ENCODE measurements at places on chromosomes 4 and X. TPM values are rescaled to one million over a fixed set of nuclear protein-coding genes. Genes with fewer than 3 reads are reported as not detected.
A peak's percentile ranks its signal among the peaks of the same experiment; 100 is the strongest.

DNA sequence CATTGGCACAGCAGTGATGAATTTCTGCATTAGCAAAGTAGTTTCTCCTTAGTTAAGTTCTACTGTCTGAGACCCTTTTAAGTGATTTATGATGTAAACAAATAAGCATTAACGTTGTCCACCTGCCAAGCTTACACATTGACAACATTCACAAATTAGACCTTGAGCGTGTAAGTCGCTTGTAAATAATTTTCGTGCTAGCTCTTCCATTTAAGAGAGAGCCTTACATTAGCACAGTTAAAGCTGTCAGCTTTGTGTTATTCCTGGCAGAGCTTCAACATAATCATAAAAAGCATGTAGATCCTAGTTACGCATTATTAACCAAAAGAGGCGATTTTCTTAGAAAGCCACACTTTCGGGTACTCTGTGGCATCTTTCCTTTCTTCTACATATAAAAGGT, 127.7 kb downstream of the DCTD start:
- H3K4me3 ChIP-seq, result no peak overlapping the region
- no peak overlapping the region for H3K27ac ChIP-seq
- H3K4me1 ChIP-seq, result no peaks in the 10 kb centered on the region
- DNase-seq, result no peak
- H3K27me3 ChIP-seq, result no peaks in the 10 kb centered on the region

GRCh38 chr4:7352486-7352885, 82.2 kb downstream of the PSAPL1 start:
- no peaks in the 10 kb centered on the region for H3K4me1 ChIP-seq
- no peak for DNase-seq
- H3K27ac ChIP-seq, result no peak overlapping the region
- H3K36me3 ChIP-seq, result no peaks in the 10 kb centered on the region
- no peak overlapping the region for H3K4me3 ChIP-seq

GRCh38 chr4:173475751-173476150, 54.3 kb downstream of the HAND2 start:
- H3K27me3 ChIP-seq, result no peaks in the 10 kb centered on the region
- H3K4me1 ChIP-seq, result no peaks in the 10 kb centered on the region
- H3K4me3 ChIP-seq, result no peak overlapping the region

- H3K4me3 ChIP-seq, result no peak overlapping the region
- DNase-seq, result no peak
- H3K27me3 ChIP-seq, result no peaks in the 10 kb centered on the region
- H3K4me1 ChIP-seq, result no peaks in the 10 kb centered on the region
- H3K27ac ChIP-seq, result no peak overlapping the region
Measured at GRCh38 chrX:17292111-17292527, 82.9 kb upstream of the NHS start.

DNA sequence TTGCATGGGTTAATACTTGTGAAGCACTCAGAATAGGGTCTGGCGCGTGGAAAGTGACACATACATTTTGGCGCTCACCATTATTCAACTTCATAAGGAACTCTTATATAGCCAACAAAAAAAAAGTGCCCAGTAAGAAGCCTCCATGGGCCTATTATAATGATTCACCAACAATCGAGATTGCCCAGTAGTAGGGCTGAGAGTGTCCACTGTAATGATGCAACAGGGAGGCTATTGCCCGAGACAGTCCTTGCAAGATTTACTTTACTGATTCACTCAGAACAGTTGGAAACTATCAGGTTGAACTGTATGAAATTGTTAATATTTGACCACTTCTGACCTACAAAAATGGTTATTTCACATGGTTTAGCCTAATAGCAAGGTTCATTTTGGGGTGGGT, 86.0 kb downstream of the PJA1 start:
- no peaks in the 10 kb centered on the region for H3K36me3 ChIP-seq
- H3K4me3 ChIP-seq, result no peak overlapping the region
- no peaks in the 10 kb centered on the region for H3K27me3 ChIP-seq
- H3K27ac ChIP-seq, result no peak overlapping the region

GRCh38 chr4:127783955-127784770, 2.0 kb downstream of the HSPA4L start:
- peak overlapping the region; percentile 68 for H3K4me3 ChIP-seq
- no peak for DNase-seq
- H3K27ac ChIP-seq, result peak overlapping the region; percentile 78
- no peaks in the 10 kb centered on the region for H3K36me3 ChIP-seq
- H3K4me1 ChIP-seq, result peaks cover 10% of the 10 kb centered on the region

DNA sequence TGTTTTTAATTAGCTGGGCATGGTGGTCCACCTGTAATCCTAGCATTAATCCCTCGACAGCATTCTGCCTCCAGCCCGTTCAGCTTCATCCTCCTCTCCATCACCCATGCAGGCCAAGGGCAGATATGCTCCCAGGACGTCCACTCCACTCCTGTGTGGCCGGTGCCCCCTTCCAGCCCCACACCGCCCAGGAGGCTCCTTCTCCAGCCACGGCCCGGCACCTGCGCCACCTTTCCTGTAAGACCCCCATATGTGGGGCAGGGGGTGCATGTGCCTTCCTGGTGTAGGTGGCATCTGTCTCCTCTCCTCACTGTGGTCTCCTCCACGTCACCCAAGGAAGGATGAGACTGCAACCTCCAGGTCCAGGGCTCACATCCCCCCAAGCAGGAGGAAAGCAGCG, 57.0 kb upstream of the MXD4 start:
- H3K36me3 ChIP-seq, result no peaks in the 10 kb centered on the region
- no peak for DNase-seq
- no peaks in the 10 kb centered on the region for H3K4me1 ChIP-seq
- no peaks in the 10 kb centered on the region for H3K27me3 ChIP-seq
- H3K27ac ChIP-seq, result no peak overlapping the region

DNA sequence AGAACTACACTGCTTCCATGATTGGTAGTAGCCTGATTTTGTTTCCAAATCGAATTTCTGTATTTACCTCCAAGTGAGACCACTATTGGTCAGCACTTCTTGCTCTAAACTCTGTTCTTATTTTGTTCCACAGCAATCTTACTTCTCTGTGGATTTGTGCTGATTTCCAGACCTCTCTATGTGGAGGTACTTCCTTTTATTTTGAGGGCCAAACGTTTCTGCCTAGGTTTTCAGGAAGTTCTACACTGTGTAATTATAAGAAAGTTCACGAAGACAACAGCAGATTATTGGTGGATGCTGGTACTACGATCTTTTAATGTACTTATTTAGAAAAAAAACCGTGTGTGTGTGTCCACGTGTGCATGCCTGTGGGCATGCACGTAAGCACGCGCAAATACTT, 46.7 kb downstream of the DTHD1 start:
- DNase-seq, result no peak
- H3K27me3 ChIP-seq, result no peaks in the 10 kb centered on the region
- H3K36me3 ChIP-seq, result no peaks in the 10 kb centered on the region
- no peak overlapping the region for H3K4me3 ChIP-seq
- no peak overlapping the region for H3K27ac ChIP-seq
- H3K4me1 ChIP-seq, result no peaks in the 10 kb centered on the region

DNA sequence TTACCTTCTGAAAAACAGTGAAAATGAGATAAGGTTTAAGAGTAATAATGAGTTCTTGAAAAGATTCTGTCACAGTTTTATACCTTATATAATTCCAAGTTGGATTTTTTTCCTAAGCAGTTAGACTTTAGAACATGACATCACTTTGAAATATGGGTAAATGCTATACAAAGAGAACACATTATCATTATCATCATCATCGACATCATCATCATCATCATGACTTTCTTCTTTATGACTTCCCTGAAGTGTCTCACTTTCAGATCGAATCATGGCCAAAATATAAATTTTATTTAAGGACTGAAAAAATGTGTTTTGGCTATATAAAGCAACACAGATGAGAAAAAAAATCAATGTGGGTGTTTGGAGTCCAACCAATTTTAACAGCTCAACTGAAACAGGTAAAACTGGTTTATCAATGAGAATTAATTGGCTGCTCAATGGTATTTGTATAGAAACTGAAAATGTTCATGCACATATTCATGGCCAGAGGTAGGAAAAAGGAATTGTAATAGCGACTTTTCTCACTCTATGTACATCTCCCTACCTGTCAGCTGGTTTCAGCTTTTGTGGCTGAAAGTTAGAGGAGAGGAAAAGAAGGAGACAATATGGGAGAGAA, 243.1 kb upstream of the GPC4 start:
- H3K36me3 ChIP-seq, result no peaks in the 10 kb centered on the region
- DNase-seq, result no peak
- no peak overlapping the region for H3K4me3 ChIP-seq
- H3K27ac ChIP-seq, result no peak overlapping the region

- H3K4me1 ChIP-seq, result peaks cover 60% of the 10 kb centered on the region
- H3K36me3 ChIP-seq, result no peaks in the 10 kb centered on the region
- H3K27me3 ChIP-seq, result no peaks in the 10 kb centered on the region
- DNase-seq, result peak; percentile 86
- no peak overlapping the region for H3K4me3 ChIP-seq
- H3K27ac ChIP-seq, result peak overlapping the region; percentile 87
Measured at GRCh38 chr4:153566631-153567150, 100.5 kb downstream of the TMEM131L start.

- no peak overlapping the region for H3K27ac ChIP-seq
- no peak overlapping the region for H3K4me3 ChIP-seq
- no peaks in the 10 kb centered on the region for H3K36me3 ChIP-seq
- no peak for DNase-seq
Measured at GRCh38 chr4:117093571-117093970, 8.2 kb upstream of the TRAM1L1 start.

DNA sequence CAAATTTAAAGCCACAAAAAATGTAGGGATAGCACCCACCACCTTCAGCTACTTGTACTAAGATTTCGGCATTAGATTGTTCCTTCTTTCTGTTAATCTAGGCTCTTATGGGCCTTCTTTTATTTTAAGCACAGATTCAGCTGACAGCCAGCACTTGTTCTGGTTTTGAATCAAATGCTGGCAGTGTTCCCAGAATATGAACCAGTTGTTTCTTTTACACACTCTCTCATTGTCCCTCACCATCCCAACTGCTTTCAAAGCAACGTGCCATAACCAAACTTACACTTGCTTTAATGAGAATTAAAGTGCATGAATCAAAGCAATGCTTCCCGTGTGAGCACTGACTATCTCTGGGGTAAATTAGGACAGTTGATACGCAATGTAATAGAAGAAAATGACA, 744.5 kb upstream of the FAM241A start:
- peak overlapping the region; percentile 73 for H3K27ac ChIP-seq
- H3K4me3 ChIP-seq, result no peak overlapping the region
- peaks cover 37% of the 10 kb centered on the region for H3K4me1 ChIP-seq

DNA sequence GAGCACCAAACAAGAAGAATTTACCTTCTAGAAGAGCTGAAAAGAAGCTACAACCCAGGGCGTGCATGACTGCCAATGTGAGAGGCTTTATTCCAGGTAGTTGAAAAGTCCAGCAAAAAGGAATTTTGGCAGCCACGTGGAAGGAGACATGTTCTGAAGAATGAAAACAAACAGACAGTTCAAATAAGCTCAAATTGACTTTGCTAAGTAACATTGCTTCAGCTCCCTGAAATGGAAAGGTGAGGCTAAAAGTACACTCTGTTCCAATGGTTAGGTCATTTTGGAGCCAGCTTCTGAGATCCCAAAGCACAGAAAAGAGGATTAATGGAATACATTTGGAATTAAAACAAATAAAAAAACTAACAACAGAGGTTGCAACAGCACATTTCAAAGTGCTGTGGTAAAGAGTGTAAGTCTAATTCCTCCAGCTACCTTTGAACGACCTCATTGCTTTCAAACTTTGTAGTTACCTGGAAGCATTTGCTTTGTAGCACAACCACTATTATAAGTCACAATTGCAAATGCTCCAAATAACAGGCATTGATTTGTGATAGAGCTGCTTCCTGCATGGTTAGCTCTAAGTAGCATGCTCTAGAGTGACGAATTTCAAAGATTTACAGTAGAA, 405.3 kb upstream of the EDA2R start:
- H3K27me3 ChIP-seq, result no peaks in the 10 kb centered on the region
- no peak overlapping the region for H3K27ac ChIP-seq
- no peak overlapping the region for H3K4me3 ChIP-seq
- no peak for DNase-seq

DNA sequence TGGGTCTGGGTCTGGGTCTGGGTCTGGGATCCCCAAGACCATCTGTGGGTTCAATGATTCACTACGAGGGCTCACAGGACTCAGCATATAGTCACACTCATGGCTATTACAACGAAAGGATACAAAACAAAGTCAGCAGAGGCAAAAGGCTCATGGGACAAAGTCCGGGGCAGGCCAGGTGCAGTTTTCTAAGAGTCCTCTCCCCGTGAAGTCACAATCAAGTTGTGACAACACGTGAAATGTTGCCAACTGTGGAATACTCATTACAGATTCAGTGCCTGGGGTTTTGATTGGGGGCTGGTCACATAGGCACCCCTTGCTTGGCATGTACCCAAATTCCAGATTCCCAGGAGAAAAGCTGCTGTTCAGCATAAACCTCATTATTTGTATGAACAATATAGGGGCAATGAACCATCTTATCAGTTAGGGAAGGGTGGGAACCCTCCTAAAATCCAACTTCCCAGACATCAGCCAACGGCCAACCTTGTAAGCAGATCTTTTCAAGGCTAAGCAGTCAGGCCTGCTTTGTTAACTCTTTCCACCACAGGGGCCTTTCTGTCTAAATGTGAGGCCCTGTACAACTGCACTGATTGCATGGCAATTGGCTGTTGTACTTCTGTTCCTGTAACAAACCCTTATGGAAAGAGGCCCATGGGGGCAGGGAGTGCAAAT, 58.2 kb upstream of the DIPK2B start:
- DNase-seq, result no peak
- H3K4me3 ChIP-seq, result no peak overlapping the region
- no peaks in the 10 kb centered on the region for H3K4me1 ChIP-seq
- no peaks in the 10 kb centered on the region for H3K36me3 ChIP-seq
- no peak overlapping the region for H3K27ac ChIP-seq

GRCh38 chr4:89469516-89469915, 161.9 kb upstream of the GPRIN3 start:
- no peaks in the 10 kb centered on the region for H3K27me3 ChIP-seq
- H3K36me3 ChIP-seq, result no peaks in the 10 kb centered on the region
- no peak for DNase-seq
- no peak overlapping the region for H3K4me3 ChIP-seq
- H3K27ac ChIP-seq, result no peak overlapping the region
- no peaks in the 10 kb centered on the region for H3K4me1 ChIP-seq

- no peaks in the 10 kb centered on the region for H3K27me3 ChIP-seq
- H3K27ac ChIP-seq, result no peak overlapping the region
Measured at GRCh38 chr4:186761393-186761792, 37.7 kb upstream of the FAT1 start.

- peaks cover 6% of the 10 kb centered on the region for H3K36me3 ChIP-seq
- peaks cover 20% of the 10 kb centered on the region for H3K4me1 ChIP-seq
- H3K27me3 ChIP-seq, result no peaks in the 10 kb centered on the region
- H3K4me3 ChIP-seq, result no peak overlapping the region
- H3K27ac ChIP-seq, result no peak overlapping the region
Measured at GRCh38 chrX:2391869-2392606, 108.7 kb downstream of the DHRSX start.

DNA sequence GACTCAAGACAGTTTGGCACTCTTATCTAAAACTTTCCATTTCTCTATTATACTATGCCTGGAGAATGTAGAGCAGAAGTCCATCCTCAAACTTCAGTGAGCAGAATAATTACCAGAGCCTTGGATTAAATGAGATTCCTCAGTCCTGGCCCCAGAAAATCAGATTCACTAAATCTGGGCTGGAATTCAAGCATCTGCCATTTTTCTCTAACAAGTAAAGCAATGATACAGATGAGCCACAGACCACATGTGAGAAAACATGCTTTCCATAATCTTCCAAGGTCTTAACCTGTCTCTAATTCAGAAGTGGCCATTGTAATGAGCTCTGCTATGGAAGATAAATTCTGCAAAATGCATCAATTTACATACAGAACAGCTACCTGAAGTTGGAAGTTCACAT, 25.4 kb downstream of the SOWAHB start:
- no peak overlapping the region for H3K27ac ChIP-seq
- no peaks in the 10 kb centered on the region for H3K36me3 ChIP-seq
- no peaks in the 10 kb centered on the region for H3K27me3 ChIP-seq
- no peak overlapping the region for H3K4me3 ChIP-seq

ARHGAP6 gene
- total RNA-seq, result 18.0 TPM

DLG3 gene
- total RNA-seq, result 0.64 TPM

ANOS1 gene
- total RNA-seq, result 13.5 TPM

NEIL3 gene
- total RNA-seq, result not detected

ETDB gene
- not detected for total RNA-seq

PRSS12 gene
- total RNA-seq, result not detected

Data from gastrocnemius medialis (tissue), 4 donors.